T-cell (primary cell): ENCODE measurements at places on chromosomes 7 and 10. TPM values are rescaled to one million over a fixed set of nuclear protein-coding genes. Genes with fewer than 3 reads are reported as not detected.

The SYT15 gene
- total RNA-seq: 0.98 TPM

The PAPSS2 gene
- total RNA-seq: 0.61 TPM

The HOXA6 gene
- 0.50 TPM for total RNA-seq

The CRYGN gene
- not detected for total RNA-seq

The AMZ1 gene
- total RNA-seq: 0.79 TPM

The PNLIPRP2 gene
- total RNA-seq: not detected

The PRXL2A gene
- total RNA-seq: 2.9 TPM

The STAM gene
- total RNA-seq: 18.6 TPM

The FAM25G gene
- total RNA-seq: not detected

The VIPR2 gene
- total RNA-seq: 0.63 TPM

The ITPRID1 gene
- total RNA-seq: not detected

The RBM20 gene
- 0.32 TPM for total RNA-seq
